ENCODE measurements at places on chromosomes 4 and X.

GRCh38 chr4:94577136-94577535 lies 125.4 kb downstream of the PDLIM5 start:
- no peak for DNase-seq

DNA sequence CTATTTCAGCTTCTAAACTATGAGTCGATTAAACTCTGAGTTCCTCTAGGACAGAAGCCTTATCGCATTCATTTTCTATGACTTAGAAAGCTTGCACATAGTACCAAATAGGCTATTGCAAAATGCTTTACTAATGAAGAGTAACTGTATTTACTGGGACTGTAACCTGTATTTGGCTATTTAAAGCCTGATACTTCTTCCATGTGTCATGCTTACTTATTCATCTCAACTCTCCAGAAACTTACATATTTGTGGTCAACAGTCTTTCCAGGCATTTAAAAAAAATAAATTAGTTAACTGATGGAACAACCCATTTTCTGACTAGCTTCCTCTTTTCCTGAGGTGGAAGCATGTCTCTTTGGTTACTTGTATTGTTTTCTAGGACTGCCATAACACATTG lies 467.9 kb downstream of the PCDH11X start:
- DNase-seq, result no peak

- no peak for DNase-seq
Measured at GRCh38 chrX:113726466-113726865, 857.4 kb upstream of the HTR2C start.

- DNase-seq, result no peak
Measured at GRCh38 chrX:44596277-44596676, 53.6 kb upstream of the FUNDC1 start.

GRCh38 chrX:8868906-8869305 lies 67.7 kb upstream of the FAM9A start:
- no peak for DNase-seq

DNA sequence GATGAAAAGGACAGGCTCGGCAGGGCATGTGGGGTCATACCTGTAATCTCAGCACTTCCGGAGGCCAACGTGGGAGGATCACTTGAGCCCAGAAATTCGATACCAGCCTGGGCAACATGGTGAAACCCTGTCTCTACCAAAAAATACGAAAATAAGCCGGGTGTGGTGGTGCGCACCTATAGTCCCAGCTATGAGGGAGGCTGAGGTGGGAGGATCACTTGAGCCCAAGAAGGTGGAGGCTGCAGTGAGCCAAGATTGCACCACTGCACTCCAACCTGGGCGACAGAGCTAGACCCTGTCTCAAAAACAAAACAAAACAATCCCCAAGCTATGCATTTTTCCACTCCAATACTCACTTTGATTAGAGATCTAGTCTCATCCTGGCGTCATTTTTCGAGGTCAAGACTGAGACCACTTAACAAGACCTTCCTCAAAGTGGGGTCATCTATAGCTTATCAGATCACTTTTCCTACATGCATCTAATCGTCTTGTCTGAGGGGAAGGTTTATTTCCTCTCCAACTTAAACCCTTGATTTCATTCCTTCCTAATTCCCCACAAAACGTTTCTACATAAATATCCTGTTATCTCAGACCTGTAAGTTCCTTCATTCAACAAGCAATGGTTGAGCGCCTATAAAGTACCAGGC lies 1.3 kb downstream of the NKAP start:
- no peak for DNase-seq

DNA sequence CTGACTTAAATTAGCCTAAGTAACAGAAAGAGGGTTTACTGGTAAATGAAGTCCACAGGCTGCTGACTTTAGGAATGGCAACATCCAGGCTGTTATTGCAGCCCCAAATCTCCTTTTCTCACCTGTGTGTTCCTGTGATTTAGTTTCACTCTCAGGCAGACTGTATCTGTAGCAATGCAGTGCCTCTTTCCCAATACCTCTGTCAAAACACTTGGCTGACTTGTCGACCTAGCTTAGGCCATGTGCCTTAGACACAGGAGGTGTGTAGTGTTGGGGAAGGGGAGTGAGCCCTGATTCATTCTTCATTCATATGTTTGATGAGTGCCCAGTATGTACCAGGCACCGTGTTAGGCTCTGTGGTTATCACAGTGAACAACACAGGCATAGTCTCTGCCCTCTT lies 46.9 kb downstream of the JADE3 start:
- DNase-seq, result no peak

- DNase-seq, result peak; percentile 68
Measured at GRCh38 chr4:40897557-40898203, 147.9 kb downstream of the NSUN7 start.

- no peak for DNase-seq
Measured at GRCh38 chr4:163495900-163496299, 1.4 kb downstream of the TMA16 start.

DNA sequence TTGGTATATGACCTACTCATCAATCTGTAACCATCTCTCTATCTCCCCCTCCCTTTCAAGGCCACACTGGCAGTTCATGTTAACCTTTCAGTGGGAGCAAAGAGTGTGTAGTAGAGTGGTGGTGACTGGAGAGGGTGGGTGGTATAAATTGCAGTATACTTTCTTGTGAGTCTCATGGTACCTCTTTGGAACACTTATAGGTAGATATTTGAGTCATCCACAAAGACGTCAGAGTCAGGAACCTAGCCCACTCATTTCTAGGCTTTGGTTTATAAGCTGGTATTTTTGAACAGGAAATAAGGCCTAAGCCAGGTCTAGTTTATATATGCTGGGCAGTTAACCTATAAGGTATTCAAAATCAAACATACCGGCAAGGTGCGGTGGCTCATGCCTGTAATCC lies 36.3 kb downstream of the RLIM start:
- DNase-seq, result peak; percentile 23

- no peak for DNase-seq
Measured at GRCh38 chr4:111717921-111718320, 427.3 kb upstream of the FAM241A start.

- DNase-seq, result no peak
Measured at GRCh38 chrX:85851418-85851817, 195.9 kb downstream of the CHM start.

GRCh38 chr4:38097818-38098217 lies 137.6 kb downstream of the PTTG2 start:
- no peak for DNase-seq

DNA sequence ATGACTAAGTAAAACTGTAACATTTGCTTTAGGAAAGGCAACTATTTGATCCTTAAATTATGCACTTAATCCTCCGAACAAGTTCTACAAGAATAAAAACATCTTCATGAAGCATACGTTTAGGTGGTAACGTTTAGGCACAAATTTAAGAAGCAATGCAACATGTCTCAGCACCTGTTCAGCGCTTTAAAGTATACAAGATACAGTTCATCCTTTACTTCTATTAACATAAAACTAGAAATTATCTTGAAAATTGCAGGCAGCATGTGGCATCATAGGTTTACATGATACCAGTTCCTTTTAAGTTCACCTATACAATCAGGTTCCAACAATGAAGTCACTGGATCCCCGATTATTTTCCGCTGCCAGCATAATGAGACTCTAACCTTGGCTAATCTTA lies 1.5 kb downstream of the PLA2G12A start:
- DNase-seq, result no peak

DNA sequence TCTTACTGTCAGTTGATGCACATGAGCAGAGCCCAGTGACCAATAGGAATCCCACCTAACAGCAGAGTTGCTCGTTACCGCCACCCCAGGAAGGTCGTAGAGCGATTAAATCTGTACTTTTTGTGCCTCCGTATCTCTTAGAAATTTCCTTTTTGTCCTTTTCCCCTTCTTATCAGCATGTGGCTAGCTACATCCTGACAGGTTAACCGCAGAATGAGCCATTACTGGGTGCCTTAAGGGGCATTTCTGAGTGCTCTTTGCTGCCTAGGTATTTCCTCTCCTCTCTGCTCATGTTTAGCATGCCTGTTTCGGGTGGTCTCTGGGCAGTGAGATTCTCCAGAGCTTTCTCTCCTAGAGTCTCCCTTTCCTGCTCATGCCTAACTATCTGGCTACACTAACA lies 530.5 kb downstream of the FAM133A start:
- no peak for DNase-seq

GRCh38 chr4:164997941-164998340 lies 20.5 kb upstream of the TRIM61 start:
- DNase-seq, result no peak

- no peak for DNase-seq
Measured at GRCh38 chr4:48831532-48832030, 693 bp downstream of the OCIAD1 start.

DNA sequence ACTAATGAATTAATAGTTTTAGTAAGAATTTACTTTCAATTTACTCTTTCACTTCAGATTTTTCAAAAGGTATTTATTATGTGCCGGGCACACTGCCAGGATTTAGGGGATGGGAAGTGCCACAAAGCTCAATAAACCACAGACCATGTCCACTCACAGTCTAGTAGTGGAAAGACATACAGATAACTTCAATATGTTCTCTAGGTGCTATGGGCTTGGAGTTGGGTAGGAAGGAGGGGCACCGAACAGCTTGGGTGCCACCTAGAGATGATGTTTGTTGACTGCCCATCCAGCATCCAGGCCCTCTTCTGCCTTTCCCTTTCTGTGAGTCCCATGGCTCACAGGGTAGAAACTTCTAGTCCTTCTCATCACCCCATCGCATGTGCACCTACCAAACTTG lies 17.8 kb downstream of the MFAP3L start:
- DNase-seq, result no peak

DNA sequence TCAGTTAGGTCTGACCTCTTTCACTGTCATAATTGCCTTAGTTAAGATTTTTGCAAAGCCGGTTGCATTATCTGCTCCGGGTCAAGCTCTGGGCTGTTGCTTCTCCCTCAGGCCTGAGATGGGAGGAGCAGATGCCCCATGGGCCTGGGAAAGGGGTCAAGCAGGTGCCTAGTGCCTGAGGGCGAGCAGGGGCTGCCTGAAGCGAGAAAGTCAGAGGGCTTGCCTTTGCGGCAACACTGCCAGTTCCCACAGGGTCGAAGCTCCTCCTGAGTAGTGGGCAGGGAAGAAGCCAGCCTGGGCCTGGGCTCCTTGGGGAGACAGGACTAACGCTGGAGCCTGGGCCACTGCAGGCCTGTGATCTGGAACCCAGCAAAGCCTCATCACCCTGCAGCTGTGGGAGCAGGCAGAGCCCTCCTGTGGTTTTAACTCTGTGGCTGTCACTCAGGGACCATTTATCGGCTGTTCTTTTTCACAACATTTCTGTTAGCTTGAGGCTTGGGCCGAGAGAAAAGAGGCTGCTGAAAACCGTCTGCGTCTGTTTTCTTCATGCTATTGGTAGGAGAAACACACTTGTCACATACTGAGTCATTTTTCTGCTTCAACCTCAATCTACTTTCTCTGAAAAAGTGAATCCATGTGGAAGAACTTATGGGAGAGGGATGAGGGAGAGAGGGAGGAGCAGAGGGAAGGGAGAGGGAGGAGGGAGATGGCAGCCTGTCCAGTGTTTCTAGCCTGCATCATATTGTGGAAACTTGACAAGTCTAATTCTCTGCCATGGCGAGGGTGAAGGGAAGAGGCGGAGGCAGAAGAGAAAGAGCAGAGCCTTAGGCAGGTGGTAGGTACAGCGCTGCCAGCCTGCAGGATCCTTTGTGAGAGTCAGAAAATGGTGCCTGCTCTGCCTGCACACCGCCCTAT lies 68.4 kb downstream of the RHOH start:
- DNase-seq, result peak; percentile 28

DNA sequence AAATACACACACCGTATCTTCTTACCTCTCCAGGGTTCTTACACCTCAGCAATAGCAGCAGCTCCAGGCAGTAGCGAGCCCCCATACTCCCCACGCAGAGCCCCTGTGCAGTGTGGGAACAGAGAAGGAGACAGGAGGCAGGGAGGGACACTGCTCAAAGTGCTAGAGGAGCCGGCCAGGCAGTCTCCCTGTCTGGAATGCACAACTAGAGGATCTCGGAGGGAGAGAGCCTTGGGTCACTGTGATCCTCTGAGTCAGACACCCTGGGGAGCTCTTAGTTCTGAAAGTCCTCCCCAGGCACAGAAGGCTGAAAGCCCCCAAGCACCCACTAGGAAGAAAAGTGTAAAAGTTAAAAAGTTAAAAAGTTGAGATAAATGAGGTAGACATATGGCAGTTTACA lies 16.0 kb downstream of the AMELX start:
- no peak for DNase-seq

GRCh38 chr4:62028745-62029144 lies 828.6 kb downstream of the ADGRL3 start:
- no peak for DNase-seq

All from stimulated activated CD4-positive, alpha-beta T cell treated with anti-CD3 and anti-CD28 coated beads, Interleukin-1b, Interleukin-23, amount 100 ng/mL, for 48 hours (primary cell).